Neural crest cell (in vitro differentiated cells): ENCODE measurements at places on chromosomes 12 and 14.

- H3K4me1 ChIP-seq: peaks cover 3% of the 10 kb centered on the region
- H3K27ac ChIP-seq: no peak overlapping the region
- DNase-seq: peak; percentile 69
- H3K36me3 ChIP-seq: no peaks in the 10 kb centered on the region
- H3K27me3 ChIP-seq: no peaks in the 10 kb centered on the region
Measured at GRCh38 chr14:100317912-100318808, 5.0 kb upstream of the SLC25A47 start.

- H3K27ac ChIP-seq: no peak overlapping the region
- no peak for DNase-seq
- no peaks in the 10 kb centered on the region for H3K27me3 ChIP-seq
- H3K4me3 ChIP-seq: no peak overlapping the region
Measured at GRCh38 chr12:20245491-20245890, 122.8 kb upstream of the PDE3A start.

DNA sequence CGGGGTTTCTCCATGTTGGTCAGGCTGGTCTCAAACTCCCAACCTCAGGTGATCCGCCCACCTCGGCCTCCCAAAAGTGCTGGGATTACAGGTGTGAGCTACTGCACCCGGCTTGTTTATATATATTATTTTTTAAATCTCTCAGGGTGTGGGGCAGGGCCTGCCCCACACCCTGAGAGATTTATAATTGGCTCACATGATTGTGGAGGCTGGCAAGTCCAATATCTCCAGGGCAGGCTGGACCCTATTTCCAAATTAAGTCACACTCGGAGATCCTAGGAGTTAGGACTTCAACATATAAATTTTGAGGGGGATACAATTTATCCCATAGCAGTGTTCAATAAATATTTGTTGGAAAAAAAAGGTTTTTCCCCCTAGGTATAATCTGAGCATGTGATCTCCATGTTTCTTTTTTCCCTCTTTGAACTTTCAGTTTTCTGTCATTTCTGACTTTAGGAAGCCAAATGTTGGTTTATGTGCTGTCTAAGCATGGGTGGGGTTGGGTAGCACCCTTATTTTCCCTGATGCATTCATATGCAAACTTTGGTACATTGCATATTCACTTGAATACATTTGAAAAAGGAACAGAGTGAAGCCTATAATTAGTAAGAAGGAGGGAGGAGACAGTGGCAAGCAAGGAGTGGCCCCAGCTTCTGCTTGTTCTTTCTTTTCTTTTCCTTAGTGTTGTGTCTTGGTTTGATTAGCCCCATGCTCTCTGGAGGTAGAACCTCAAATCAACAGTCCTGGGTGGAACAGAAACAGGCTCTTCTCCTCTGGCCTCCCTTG lies 8.7 kb upstream of the A2ML1 start:
- no peak overlapping the region for H3K4me3 ChIP-seq
- no peak overlapping the region for H3K27ac ChIP-seq
- no peaks in the 10 kb centered on the region for H3K4me1 ChIP-seq

- H3K4me1 ChIP-seq: no peaks in the 10 kb centered on the region
- peak overlapping the region; percentile 12 for H3K27ac ChIP-seq
- no peaks in the 10 kb centered on the region for H3K27me3 ChIP-seq
Measured at GRCh38 chr12:108881953-108882352, 2.1 kb downstream of the DAO start.

DNA sequence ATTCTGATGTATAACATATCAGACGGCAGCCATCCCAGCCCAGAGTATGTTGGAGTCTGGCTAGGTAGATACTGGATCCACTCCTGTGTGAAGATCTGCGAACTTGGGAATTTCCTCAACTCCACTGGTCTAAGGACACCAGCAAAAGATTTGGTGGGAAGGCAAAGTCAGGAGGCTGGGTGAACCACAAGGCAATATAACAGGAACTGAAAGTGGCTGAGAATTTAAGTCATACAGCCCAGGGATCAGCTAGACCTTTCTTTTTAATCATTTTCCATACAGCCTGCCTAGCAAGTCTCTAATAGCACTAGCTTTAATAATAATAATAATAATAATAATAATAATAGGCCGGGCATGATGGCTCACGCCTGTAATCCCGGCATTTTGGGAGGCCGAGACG lies 34.8 kb downstream of the BRAP start:
- no peaks in the 10 kb centered on the region for H3K4me1 ChIP-seq
- H3K4me3 ChIP-seq: no peak overlapping the region
- H3K36me3 ChIP-seq: peaks cover 7% of the 10 kb centered on the region
- no peak overlapping the region for H3K27ac ChIP-seq
- DNase-seq: no peak
